Muscle of leg (tissue), 16 donors: ENCODE measurements at places on chromosomes 1 and 21. TPM values are rescaled to one million over a fixed set of nuclear protein-coding genes. Genes with fewer than 3 reads are reported as not detected.
A peak's percentile ranks its signal among the peaks of the same experiment; 100 is the strongest.

Gene USP24
- total RNA-seq = 41.2 TPM

Gene SLX9
- total RNA-seq = 16.0 TPM

Gene TTLL7
- total RNA-seq = 35.0 TPM

DNA sequence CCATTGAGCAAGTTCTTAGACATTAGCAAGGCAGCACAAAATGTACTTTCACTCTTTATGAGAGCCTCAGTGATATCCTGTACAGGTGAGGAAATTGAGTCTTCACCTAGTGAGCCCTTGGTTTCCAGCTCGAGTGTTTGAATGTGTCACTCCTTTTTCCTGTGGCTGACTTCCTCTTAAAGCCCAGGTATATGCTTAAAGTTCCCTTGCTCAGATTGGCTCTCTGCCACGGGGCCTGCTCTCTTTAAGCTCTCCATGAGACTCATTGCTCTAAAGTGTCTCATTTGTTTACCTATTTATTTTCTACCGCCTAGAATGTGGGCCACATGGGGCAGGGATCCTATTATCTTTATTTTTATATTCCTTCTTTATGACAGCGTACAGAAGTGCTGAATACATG is 324.9 kb downstream of the SIPA1L2 start:
- H3K27me3 ChIP-seq = no peaks in the 10 kb centered on the region
- no peak overlapping the region for H3K27ac ChIP-seq
- H3K4me1 ChIP-seq = peaks cover 12% of the 10 kb centered on the region
- no peaks in the 10 kb centered on the region for H3K36me3 ChIP-seq

GRCh38 chr1:50681931-50682330 is 258.7 kb upstream of the DMRTA2 start:
- H3K4me3 ChIP-seq = no peak overlapping the region
- H3K4me1 ChIP-seq = no peaks in the 10 kb centered on the region
- DNase-seq = no peak
- no peaks in the 10 kb centered on the region for H3K27me3 ChIP-seq

GRCh38 chr21:33478935-33479678 is 667 bp downstream of the TMEM50B start:
- peak overlapping the region; percentile 92 for H3K27ac ChIP-seq
- no peaks in the 10 kb centered on the region for H3K36me3 ChIP-seq
- DNase-seq = peak; percentile 37
- H3K4me1 ChIP-seq = peaks cover 5% of the 10 kb centered on the region
- H3K4me3 ChIP-seq = peak overlapping the region; percentile 58
- no peaks in the 10 kb centered on the region for H3K27me3 ChIP-seq

DNA sequence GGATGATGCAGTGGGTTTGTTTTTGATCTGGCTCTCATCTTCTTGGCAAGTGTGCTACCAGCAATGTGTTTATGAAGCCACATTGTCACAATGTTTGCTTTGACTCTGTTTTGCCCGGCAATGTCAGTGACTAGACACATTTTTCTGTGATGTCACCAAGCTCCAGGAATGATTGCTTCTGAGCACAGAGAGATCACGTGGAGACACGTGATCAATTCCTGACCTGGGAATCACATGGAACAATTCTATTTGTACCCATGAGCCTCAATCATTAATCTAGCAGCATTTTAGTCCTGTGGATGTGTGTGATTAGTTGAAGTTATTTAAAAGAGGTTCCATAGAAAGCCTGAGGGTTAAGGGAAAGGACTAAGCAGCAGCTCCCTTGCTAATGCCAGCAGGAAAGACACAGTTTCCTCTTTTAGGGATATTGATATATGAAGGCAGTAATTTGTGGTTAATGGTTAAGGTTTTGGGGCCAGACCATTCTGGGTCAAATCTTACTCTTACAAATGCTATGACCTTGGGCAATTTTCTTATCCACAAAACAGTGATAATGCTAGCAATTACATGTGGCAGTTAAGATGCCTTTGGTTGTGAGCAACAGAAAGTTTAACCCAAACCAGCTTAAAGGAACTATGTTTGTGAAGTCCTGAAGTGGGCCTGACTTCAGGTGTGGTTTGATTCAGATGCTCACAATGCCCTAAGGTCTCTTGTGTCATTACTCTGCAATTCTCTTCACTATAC is 59.0 kb downstream of the FASLG start:
- H3K4me3 ChIP-seq = no peak overlapping the region
- DNase-seq = no peak
- no peaks in the 10 kb centered on the region for H3K27me3 ChIP-seq
- no peak overlapping the region for H3K27ac ChIP-seq

DNA sequence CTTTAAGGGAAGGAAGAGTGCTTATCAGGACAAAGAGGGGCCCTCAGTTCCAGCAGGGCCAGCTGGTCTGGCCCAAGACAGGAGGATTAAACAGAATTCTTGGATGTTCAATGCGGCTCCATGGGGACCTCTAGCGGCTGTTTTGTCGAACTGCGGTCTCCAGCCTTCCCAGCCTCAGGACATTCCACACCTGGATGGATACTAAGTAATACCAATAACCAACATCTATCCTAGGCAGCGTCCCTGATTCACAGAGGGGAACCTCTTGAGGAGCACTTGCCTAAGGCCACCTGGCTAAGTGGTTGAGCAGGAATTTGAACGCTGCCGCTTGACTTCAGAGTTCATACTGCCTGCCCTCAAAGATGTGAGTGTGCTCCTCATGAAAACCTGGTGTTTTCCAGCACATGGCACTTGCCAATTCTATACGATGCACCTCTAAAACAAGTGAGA is 15.5 kb upstream of the CD247 start:
- H3K27me3 ChIP-seq = no peaks in the 10 kb centered on the region
- H3K36me3 ChIP-seq = no peaks in the 10 kb centered on the region
- no peak overlapping the region for H3K4me3 ChIP-seq
- peak overlapping the region; percentile 23 for H3K27ac ChIP-seq

DNA sequence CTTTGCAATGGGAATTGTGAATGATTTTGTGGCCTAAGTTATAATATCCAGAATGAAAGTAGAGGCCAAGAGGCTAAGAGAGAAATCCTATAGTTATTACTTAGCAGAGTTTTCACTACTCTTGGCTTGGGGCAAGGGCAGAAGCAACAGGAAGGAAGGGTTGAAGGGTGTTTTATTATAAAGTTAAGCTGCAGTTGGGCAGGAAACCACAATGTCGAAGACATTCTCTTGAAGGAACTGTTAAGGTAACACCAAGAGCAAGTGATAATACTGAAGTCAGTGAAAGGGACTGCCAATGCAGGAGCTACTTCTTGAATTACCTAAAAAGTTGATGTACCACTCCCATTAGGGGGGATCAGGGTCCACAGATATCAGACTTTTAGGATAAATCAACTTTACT is 8.3 kb downstream of the XCL2 start:
- H3K4me3 ChIP-seq = no peak overlapping the region
- no peaks in the 10 kb centered on the region for H3K4me1 ChIP-seq
- peak; percentile 42 for DNase-seq
- no peak overlapping the region for H3K27ac ChIP-seq
- no peaks in the 10 kb centered on the region for H3K27me3 ChIP-seq
- H3K36me3 ChIP-seq = no peaks in the 10 kb centered on the region
